Femur (tissue), 1 donor: ENCODE measurements at places on chromosomes 3 and 15.

GRCh38 chr15:47932261-47932660, 188.5 kb upstream of the SLC24A5 start:
- peak; percentile 78 for DNase-seq

DNA sequence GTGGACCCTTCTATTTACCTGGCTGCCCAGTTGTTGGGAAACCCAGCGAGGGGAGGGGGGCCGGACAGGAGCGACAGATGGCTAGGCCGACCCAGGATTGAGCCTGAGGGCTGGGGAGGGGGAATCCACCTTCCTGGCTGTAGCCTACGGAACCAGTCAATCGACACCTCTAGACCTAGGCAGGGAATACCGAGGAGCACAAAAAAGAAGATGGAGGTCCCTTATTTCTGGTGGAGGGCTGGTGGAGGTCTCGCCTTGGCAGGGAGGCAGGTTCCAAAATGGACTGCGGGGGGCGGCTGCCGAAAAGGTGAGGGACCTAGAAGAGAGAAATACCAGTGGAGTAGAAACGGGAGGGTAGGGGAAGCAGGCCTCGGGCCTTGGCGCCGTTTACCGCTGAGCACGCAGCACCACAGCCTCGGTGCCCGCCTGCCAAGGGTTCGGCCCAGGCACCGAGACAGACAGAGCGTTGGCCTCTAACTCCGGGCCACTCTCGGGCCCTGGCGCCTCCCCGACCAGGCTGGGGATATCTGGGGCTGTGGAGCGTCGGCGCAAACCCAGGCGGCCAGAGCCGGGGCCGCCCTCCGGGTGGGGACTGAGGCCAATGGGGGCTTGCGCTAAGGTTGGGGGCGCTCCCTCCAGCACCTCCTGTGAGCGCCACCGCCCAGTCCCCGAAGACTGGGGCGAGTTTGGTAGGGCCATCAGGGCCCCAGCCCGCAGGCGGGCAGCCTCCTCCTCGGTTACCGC, 1.6 kb downstream of the ANKRD63 start:
- no peak for DNase-seq

GRCh38 chr3:62710751-62711150, 164.5 kb downstream of the CADPS start:
- DNase-seq, result no peak

GRCh38 chr3:196238612-196239560, 22.6 kb downstream of the SLC51A start:
- no peak for DNase-seq

DNA sequence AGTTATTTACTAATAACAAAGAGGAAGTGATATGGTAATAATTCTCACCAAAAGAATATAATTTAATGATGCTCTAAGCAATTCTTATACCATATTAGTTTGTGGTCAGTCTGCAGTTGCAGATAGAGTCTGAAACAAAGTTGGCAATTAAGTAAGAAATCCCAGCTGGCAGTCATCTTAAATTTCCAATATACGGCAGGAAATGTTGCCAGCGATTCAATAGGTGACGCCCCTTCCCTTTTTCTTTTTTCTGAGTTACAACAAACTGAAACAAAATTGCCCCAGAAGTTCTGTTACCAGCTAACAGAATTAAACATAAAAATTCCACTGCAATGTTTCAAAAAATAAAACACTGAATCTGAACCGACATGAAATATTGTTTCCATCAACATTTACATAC, 26.7 kb downstream of the LRRFIP2 start:
- DNase-seq, result no peak

GRCh38 chr3:141653847-141654246, 84.3 kb upstream of the RNF7 start:
- no peak for DNase-seq

GRCh38 chr3:27366062-27366591, 3.1 kb downstream of the NEK10 start:
- DNase-seq, result no peak

DNA sequence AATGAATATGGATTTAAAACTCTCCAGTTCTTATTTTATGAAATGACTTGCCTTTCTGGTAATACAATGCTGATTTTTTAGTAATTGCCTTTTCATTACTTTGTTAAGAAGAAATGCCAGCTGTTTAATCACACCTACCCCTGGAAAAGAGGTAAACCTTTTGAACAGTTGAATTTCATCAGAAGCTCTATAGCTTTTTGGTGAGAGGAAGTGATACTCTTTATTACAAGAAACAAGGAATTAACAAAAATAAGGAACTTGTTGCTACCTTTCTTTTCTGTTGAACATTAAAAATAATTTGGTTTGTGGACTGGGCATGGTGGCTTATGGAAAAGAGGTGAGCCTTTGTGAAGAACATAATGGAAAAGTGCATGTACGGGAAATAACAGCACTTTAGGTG, 19.7 kb downstream of the BLOC1S6 start:
- DNase-seq, result no peak

DNA sequence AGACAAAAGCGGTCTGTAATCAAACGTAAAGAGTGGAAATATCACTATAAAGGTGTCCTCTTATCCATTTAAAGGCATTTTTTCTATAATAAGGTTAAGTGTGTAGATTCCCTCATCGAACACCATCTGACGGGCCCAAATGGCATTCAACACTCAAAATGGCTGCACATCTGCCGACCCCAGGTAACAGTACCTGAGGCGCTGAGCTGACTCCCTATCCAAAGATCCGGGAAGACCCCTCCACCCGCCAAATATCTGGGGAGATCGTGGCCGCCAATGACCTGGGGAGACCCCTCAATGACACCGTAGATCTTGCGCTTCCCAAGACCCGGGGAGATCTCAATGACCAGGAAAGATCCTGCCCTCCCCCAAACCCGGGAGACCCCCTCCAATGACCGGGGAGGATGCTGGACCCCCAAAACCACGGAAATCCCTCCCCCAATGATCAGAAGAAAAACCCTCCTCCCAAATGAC, 476 bp downstream of the IP6K2 start:
- peak; percentile 47 for DNase-seq

DNA sequence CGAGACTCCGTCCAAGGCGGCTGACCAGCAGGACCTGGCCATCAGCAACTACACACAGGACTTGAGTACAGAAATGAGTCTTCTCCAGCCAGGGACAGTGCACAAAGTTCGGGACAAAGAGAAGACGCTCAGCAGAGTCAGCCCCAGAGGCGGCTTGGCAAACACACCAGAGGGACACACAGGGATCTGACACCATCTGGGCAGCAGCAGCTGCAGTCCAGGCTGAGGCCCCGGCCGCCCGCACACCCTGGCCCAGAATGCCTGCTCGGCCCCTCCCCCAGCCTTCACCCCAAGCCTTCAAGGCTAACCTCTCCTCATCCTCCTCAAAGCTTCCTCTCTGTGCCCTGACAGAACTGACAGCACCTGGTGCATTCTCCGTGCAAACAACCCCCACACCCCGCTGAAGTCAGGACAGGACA, 61.1 kb downstream of the XXYLT1 start:
- DNase-seq, result peak; percentile 85

- no peak for DNase-seq
These were observed 1.3 kb upstream of the IL12A start for GRCh38 chr3:159987291-159987711.

- no peak for DNase-seq
These were observed 8.5 kb upstream of the UBXN7 start for GRCh38 chr3:196440696-196441095.

DNA sequence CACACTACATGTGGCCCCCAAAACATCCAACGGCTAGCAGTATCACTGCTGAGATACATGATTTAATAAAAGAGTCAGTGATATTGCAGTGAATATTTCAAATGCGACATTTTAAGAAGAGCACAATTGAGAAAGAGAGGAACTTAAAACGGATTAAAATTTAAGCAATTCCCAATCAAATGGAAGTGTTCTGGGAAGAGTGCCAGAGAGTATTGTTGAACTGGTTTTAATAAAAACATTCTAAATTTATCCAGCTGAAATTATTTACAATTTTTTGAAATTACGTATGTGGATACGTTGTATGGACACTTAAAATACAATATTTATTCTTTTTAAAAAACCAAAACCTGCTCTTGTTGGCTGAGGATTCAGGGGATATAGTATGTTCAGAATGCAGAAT, 117.7 kb downstream of the C3orf38 start:
- DNase-seq, result no peak

- DNase-seq, result no peak
These were observed 82.0 kb downstream of the TIGIT start for GRCh38 chr3:114375608-114376421.

GRCh38 chr3:58230876-58231552, 6.6 kb upstream of the ABHD6 start:
- DNase-seq, result no peak

DNA sequence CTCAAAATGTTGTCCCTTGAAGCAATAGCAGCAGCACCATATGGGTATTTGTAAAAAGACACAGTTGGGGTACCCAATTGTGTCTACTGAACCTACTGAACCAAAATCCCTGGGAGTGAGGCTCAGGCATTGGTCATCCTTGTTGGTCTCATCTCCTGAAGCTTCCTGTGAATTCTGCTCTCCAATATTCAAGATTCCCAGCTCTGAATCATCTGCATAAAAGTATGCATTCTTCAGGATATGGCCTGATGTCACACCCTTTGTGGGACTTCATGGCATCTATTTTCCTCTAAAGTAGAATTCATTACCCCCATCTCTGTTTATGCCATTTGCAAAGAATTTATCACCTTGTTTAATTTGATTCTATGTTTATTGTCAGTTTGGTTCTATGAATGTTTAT, 13.3 kb upstream of the PTX3 start:
- no peak for DNase-seq

GRCh38 chr3:73485877-73486330, 138.8 kb downstream of the PDZRN3 start:
- DNase-seq, result no peak

GRCh38 chr3:158160958-158161357, 51.1 kb downstream of the RSRC1 start:
- no peak for DNase-seq
